ENCODE measurements at places on chromosomes 1 and 21.

DNA sequence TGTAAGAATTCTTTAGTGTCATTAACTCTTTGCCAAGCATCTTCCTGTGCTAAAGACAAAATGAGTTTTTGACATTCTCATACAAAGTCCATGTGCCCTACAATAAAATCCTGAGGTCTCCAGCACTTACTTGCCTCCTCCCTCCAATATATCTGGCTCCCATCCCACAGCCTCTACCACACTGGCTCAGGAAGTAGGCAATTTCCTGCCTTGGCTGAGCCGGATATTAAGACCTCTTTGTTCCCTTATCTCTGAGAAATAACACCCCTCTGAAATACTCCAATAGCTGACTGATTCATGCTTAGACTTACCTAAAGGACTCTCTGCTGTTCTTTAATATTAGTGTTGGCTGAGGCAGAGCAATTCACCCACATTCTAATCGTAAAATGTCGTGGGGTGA, 37.6 kb upstream of the GORAB start:
- peak; percentile 39 for DNase-seq

DNA sequence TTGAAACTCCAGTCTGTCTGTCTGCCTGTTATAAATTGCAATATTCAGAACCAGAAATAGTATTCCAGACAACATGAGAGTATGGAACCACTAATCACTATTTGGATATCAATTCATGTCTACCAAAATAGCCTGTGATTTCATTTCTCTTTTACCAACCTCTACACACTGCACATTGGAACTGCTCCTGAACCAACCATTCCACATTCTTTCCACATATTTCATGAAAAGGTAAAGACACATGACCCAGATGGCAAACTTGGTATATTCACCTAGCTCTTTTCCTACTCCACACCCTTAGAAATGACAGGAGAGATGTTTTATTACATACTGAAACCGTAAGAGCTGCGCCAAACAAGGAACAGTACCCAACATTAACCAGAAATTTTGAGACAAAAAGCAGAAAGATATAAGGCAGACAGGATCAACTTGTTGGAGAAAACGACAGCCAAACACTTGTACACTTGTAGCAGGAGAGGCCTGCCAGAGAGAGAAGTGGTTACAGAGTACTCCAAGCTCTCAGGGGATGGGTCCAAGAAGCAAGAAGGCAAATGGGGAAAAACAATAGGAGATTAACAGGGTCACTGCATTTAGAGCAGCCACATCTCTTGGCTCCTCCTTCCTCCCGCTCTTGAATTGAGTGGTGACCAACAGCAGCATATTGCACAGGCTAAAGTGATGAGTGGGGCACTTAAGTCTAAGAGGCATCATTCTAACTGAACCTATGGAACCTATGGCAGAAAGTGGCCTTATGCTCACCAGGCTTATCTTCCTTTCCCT, 148.7 kb downstream of the SETD4 start:
- no peak for DNase-seq

DNA sequence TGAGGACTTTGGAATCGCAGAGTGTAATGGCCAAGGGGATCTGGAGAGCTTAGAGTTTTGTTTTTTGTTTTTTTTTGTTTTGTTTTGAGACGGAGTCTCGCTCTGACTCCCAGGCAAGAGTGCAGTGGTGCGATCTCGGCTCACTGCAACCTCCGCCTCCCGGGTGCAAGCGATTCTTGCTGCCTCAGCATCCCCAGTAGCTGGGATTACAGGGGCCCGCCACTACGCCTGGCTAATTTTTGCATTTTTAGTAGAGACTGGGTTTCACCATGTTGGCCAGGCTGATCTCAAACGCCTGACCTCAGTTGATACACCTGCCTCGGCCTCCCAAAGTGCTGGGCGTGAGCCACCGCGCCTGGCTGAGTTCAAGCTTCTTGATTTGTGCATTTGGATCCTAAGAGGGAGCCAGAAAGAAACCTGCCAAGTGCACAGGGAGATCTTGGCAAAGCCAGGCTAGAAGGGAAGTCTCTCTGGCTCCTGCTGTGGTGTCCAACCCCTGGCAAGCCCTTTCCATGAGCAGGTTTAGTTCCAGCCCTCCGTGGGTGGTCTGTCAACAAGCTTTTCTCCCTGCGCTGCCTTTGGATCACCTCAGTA, 852 bp downstream of the FAAH start:
- DNase-seq, result no peak

- DNase-seq, result no peak
Observed at GRCh38 chr21:44804762-44805161, 3.1 kb upstream of the UBE2G2 start.

DNA sequence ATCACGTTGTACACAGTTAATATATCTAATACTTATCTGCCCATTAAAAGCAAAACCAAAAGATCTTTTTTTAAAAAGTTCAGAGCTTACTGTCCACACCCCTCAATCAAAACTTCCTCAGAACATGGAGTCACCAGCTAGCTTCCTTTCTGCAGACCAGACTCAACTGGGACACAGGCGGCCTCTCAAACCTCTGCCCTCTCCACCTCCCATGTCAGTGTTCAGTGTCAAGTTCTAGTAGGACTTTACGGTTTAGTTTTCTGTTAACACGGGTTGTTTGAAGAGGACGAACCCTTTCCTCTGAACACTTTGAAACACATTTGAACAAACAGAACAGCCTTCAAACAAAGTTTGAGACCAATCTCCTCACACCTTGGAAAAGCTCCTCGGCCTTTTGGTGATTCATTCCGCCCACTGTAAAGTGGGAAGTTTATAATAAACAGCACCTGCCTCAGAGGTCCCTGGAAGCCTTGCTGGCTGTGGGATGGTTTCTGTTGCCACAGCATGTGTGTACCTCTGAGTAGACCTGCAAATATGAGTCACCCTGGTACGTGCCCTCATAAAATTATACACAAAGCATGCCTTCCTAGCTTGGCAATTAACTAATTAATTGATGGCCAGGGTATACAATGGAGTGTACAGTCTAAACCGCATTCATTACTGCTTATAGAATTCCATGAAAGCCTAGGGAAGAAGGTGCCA, 48.4 kb upstream of the SIPA1L2 start:
- DNase-seq, result no peak

DNA sequence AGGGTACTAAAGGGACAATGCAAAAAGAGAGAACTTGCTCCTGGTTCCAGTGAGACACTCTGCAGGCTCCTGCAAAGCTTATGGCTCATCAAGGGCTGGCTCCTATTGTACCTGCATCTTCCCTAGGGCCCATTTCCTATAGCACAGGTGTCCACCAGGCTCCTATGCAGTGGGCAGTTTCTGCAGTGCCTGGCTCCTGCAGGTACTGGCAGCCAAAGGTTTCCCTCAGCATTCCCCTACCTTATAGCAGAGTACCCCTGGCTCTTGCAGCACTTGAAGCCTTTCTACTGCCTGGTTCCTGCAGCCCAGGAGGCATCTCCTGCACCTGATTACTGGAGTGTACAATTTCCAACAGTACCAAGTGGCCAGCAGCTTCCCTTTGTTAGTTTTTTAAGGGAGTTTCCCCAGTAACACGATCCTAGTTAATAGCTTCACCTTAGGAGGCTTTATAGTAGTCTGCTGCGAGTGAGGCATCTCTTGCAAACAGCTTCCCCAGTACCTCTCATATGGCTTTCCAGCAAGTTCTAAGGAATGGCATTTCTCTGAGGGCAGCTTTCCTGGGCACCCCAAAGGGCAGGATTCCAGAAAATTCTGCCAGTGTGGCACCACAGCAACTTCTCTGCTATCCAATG, 141.7 kb downstream of the DENND1B start:
- no peak for DNase-seq

DNA sequence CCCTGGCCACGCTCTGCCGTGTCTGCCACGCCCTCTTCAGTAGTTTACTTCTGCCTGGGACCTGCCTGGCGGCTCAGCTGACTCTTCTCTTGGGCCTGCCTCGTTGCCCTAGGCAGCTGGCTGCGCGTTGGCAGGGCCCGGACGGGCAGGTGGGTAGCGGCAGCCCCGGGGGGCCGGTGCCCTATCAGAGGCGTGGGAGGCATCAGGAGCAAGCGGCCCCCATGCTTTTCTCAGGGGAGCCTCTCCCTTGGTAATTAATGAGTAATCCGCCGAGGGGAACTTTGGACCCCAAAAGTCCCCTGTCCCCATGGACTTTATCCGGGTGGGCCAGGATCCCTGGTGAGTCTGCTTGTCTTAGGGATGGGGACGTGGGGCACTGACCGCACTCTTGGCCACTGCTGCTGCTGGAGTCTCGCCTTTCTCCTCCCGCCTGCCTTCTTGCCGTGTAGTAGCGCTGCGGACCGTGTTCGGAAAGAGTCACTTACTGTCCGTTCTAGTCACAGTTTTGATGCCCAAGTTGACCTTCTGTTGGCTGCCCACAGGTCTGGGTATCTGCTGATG, 22.7 kb downstream of the SKI start:
- DNase-seq, result no peak

DNA sequence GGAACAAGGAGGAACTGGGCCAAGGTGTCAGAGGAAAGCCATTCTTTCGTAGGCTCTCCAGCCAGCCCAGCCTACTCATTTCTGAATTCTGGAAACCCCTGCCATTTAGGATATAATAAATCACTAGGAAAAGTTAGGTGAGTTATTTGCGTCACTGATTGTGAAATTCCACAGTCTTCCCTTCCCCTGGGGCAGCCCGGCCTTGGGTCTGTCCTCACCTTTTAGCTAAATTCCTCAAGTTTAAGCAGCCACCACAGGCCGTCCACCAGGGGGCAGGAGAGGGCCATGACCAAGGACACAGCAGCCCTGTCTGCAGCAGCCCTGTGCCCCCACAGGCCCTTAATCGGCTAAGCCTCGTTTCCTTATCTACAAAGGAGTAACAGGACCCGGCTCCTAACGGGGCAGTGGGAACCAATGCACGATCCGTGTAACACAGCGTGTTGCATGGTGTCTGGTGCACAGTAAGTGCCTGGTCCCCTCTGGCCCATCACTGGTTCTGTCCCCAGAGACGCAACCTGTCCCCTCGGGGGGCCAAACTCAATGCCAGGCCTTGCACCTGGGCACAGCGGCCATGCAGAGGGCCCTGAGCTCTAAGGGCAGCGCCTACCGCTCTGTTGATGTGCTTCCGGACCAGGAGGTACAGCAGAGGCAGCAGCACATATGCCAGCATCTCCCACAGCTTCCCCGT, 18.1 kb downstream of the GPR157 start:
- peak; percentile 84 for DNase-seq

DNA sequence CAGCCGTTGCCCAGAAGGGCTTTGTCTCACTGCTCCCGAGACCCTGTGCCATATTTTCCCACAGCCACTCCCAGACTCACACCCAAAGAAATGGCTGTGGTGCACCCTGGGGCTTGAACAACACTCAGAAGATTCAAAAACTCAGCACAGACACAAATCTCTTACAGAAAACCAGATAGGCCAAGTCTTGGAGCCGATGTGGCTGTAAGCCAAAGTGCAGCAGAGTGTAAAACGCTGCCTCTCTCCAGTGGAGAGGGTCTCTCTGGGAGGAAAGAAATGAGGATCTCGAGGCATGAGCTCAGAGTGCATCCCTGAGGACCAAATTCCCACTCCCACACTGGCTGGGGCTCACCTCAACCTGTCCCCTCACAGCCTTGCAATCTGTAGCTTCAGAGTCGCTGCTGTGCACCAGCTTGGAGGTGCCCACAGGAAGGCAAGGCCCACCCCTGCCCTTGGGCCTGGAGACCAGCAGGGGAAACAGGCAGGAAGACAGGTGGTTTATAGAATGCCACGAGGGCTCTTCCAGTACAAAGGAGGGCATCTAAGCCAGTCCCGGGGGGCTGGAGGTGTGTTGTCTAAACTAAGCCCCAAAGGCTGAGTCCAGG, 171.3 kb upstream of the AJAP1 start:
- DNase-seq, result no peak

- DNase-seq, result no peak
Observed at GRCh38 chr1:228740543-228741317, 5.5 kb downstream of the RHOU start.

DNA sequence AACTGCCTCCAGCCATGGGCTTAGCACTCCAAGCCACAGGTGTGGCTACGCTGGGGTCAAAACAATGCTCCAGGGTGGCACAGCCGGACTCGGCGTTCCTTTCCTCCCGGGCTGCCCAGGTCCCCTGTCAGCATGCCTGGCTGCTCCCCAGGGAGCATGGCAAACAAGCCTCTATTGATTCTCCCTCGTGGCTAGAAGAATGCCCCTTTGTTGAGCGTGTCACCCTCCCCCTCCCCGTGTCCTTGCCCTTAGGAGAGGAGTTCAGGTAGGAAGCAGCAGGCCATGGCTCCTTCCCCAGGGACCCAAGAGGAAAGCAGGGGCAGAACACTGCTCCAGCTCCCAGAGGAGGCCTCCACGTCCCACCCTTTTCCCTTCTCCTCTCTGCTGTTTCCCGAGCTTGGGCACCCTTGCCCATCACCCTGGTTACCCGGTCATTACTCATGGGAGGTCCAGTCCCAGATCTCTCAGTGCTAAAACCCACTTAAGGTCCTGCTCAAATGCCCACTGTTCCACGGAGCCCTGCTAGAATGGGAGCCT, 57.4 kb upstream of the CITED4 start:
- DNase-seq, result no peak

GRCh38 chr1:167695756-167696561, 25.8 kb upstream of the MPZL1 start:
- DNase-seq, result no peak

DNA sequence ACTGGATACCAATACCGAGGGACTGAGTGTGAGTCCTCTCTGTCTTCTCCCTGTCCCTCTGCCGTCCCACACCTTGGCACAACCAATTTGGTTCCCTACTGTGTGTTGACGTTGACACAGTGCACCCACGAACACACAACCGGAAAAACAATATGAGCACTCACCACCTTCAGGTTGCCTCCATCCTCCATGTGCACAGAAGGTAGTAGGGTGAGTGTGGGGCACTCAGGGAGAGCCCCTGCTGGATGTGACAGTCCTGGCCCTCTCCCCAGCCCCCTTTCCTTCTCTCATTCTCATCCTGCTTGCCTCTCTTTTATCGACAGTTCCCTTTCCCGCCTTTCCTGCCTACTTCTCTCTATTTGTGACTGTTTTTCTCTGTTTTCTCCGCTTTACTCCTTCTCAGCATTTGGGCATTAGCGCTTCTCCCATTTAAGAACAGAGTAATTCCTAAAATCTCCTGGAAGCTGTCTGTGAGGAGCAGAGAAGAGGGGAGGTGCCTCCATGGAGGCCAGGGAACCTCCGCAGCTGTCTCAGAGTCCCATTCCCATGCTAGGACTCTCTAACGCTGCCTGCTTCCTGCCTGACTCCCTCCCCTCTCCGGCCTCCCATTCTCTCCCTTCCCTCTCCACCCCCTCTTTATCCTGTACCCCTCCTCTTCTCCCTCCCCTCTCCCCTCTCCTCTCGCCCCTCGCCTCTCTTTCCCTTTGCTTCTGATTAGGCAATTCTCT, 16.4 kb downstream of the CADM3 start:
- DNase-seq, result no peak

DNA sequence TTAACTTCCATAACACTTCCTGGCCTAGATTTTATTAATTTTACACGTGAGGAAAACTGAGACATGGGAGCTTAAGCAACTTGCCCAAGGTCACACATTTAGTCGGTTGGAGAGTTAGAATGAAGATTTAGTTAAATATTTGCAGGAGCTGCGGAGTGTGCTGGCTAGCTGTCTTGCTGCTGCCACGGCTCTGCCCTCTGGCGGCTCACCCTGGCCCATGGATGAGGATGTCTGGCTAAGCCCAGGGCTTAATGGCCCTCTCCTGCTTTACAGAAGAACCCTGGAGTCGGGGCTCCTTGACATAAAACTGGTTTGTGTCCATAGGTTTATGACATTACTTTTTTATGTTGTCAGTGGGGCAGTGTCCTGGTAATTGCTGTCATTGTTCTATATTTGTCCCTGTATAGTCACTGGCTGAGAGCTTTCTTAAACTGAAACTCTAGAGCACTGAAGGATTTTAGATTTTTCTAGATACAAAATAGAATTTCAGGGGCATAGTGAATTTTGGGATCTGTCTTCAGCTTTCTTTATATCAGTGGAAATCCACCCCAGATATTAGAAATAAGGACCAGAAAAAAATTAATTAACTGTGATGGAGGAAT, 88.9 kb upstream of the WLS start:
- DNase-seq, result peak; percentile 30

- DNase-seq, result no peak
Observed at GRCh38 chr1:109850194-109850593, 60.5 kb upstream of the CSF1 start.

All from fibroblast of skin of right quadriceps (primary cell).